ENCODE measurements at places on chromosomes 4 and X.

GRCh38 chr4:152588869-152589268 lies 53.0 kb upstream of the FBXW7 start:
- DNase-seq = no peak

DNA sequence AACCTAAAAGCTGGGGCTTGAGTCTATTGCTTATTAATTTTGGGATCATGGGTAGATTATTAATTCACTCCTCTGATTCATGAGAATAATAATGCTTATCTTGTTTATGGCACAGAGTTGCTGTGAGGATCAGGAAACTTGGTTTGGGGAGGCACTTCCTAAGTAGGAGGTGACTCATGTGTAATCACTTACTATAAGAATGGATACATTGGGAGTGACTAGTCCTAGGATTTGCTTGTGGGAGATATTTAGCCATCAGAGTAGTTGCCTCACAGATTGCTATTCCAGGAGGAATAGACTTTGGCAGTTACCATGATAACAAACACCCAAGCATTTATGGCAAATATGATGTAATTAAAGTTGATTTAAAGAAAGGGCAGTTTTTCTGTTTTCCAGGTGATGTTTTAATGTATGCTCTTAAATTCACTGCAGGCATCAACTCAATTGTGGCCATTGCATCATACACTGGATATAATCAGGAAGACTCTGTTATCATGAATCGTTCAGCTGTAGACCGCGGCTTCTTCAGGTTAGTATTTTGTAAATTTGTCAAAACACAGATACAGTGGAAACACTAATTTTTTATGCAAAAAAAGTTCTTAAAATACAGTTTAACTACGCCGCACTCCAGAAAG lies 41.9 kb downstream of the POLR2B start:
- no peak for DNase-seq

DNA sequence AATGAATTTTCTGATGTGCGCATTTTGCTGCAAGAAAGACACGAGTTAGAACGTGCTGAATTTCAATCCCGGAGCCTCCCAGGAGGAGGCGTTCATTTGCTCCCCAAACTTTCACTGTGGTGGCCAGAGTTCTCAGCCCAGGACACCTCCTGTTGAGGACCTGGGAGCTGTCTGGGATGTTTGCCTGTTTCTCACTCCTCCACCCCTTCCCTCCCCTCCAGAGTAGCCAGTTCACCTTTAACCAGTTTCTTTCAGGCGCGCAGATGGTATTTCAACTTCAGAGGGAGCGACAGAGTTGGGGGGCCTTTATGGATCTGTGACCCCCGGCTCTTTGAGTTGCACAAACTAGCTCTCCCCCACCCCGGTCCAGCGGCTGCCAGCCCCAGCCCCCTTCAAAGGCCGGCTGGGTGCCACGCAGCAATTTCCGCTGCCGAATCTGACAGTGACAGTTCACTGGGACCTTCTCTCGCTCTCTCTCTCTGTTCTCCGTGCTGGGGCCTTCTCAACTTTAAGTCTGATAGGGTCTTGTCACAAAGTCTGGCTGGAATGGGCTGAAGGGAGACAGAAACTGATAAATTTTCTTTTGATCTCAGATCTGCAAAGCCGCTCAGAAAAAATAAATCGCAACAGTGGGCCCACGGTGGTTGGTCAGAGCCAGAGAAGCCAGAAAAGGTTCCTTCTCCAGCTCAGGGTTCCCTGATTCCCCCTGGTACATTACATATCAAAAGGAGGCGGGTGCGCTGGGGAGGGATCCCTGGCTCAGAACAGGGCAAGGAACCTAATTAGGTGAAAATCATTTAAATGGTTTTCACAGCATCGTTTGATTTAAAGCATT lies 100.0 kb upstream of the STX18 start:
- no peak for DNase-seq

DNA sequence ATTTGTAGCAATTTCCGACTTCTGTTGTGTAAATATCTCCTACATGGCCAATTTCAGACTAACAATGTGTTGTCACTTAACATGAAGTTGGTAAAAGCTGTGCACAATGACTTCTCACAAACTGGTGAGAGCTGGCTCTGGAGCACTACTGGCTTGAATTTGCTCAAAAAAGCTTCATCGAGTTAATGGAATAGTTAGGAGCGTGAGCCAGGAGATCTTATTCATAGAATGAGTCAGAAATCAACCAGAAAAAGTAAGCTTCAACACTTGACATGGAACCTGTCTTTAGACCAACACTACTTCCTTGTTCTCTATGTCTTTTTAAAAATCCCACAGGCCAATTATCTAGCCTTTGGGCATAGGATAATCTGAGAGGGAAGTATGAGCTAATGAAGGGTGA lies 7.9 kb upstream of the CHRDL1 start:
- no peak for DNase-seq

- DNase-seq = no peak
Measured at GRCh38 chr4:159352609-159353008, 249.7 kb downstream of the RAPGEF2 start.

DNA sequence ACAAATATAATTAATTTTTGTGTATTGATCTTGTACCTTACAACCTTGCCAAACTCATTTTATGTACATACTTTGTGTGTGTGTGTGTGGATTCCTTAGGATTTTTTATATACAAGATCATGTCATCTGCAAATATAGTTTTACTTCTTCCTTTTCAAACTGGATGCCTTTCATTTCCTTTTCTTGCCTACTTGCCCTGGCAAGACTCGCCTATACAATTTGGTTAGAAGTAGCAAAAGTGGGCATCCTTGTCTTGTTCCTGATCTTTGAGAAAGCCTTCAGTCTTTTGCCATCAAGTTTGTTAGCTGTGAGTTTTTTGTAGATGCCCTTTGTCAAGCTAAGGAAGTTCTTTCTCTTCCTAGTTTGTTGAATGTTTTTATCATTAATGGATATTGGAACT lies 30.5 kb downstream of the RUFY3 start:
- no peak for DNase-seq

DNA sequence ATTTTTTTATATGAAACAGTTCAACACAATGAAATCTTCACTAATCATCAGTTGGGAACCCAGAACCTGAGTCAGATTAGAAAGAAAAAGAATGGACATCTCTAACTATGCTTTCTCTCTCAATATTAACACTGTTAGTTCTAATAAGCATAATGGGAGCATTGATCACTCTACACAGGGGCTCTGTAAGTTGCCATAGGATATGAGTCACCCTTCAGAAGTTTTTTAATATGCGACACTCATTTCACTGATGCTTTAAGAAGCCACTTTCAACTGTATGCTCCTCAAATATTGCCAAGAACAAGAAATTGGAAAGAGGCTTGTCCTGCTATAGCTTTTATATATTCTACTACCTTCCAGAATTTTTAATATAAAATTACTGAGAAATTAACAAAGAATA lies 187.0 kb downstream of the AASDH start:
- DNase-seq = no peak

- DNase-seq = no peak
Measured at GRCh38 chrX:45198301-45198700, 2.4 kb downstream of the DIPK2B start.

DNA sequence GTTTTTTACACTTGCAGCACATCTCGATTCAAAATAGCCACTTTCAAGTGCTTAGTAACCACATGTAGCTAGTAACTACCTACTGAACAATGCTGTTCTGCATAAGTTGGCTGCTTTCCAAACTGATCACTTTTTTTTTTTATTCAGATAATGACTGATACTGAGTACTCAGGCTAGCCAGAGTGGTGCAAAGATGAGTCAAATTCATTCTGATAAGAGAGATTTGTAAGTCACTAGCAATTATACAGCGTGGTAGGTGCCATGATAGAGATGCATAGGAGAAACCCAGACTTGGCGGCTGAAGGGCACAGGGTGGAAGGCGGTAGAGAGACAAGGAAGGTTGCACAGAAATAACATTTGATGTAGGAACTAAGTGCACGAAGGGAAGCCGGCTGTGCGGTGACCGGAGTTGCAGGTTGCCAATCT lies 357 bp upstream of the IGBP1 start:
- DNase-seq = peak; percentile 49

DNA sequence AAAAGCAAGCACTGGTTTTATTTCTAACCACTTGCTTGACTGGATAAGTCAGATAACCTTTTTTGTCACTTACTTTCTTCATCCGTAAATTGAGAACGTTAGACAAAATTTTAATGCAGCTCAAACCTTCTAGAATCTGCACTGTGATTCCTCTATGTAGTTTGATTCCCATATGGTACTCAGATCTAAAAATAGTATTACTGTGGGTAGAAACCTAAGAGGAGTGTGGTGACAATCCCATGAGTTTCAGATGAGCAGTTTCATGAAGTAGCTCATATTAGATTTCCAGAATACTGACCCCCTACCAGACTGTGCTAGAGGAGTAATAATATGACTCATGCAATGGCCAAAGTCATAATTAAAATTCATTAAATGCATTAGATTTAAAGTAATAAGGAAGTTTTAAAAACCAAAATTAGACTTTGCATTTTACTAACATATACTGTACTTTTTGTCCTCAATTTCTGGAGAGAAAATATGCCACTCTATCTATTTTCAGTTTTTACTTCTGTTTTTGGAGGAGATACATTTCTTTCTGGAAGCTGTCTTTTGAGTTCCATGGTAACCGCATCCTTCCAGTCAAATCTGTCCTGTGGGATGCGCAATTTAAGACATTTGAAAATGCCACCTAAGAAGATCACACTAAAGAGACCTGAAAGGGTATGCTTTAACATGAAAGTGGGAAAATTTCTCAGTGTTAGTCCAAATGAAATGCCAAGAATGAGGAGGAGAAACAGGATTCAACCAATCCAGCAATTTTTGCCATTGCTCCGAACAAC lies 64.1 kb upstream of the GPM6A start:
- DNase-seq = no peak

DNA sequence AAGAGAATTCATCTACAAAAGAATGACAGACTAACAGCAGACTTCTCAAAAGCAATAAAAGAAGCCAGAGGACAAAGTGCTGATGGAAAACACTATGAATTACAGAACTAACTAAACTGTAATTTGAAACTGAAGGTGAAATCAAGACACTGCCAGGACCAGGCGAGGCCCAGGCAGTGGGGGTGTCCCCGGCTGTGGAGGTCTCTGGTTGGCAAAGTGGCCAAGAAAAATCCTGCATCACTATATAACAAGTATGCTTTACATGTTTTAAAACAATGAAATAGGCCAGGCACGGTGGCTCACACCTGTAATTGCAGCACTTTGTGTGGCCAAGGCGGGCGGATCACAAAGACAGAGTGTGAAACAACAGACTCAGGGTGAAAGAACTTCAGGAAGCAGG lies 32.9 kb downstream of the CHM start:
- no peak for DNase-seq

GRCh38 chr4:20253283-20253734 lies 1.6 kb downstream of the SLIT2 start:
- DNase-seq = no peak

DNA sequence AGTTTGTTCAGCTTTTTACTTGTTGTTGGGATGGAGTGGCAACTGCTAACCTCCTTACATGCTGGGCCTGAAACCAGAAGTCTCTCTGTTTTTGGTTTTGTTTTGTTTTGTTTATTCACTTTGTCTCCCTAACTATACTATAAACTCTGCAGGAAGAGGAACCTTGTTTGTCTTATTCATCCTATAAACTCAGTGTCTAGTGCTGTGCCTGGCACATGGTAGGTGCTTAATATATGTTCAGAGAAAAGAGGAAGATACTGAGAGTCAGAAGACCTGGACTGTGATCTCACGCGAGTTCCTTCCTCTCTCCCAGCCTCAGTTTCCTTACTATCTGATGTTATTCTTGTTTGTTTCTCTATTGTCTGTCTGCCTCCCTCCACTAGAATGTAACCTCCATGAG lies 71.3 kb downstream of the PRPS1 start:
- DNase-seq = no peak

All from activated CD4-positive, alpha-beta T cell treated with anti-CD3 and anti-CD28 coated beads, Interleukin-2, Interleukin-6, amounts not matched to agents 100 ng/mL and 50 ng/mL, durations not matched to agents 16 hours and 8 hours (primary cell).